ENCODE measurements at places on chromosomes 7 and 10.

DNA sequence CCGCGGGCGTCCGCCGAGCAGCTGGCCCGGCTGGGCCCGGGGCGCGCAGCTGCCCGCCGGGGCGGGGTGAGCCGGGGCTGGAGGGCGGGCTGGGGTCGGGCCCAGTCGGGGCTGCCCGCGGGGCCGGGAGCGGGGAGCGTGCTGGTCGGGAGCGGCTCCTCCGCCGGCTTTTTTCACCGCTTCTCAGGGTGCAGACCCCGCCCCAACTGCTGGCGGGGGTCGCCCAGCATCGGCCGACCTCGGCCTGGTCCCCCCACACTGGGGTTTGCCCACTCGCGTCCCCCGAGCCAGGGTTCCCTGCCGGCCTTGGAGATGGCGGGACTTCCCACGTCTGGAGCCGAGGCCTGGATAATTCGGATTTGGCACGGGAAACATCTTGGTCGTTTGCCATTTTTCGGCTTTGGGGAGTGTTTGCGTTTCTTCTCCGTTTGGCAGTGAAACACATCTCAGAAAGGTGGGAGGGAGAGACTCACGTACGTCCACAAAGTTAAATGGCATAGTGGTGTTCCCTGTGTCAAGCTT, 432 bp downstream of the TMEM248 start:
- H3K27ac ChIP-seq = peak overlapping the region; percentile 98
- peaks cover 39% of the 10 kb centered on the region for H3K4me1 ChIP-seq
- H3K36me3 ChIP-seq = peaks cover 16% of the 10 kb centered on the region
- H3K4me3 ChIP-seq = peak overlapping the region; percentile 96
- DNase-seq = peak; percentile 25

GRCh38 chr10:16258291-16259040, 178.3 kb upstream of the PTER start:
- H3K27ac ChIP-seq = no peak overlapping the region
- H3K36me3 ChIP-seq = no peaks in the 10 kb centered on the region

GRCh38 chr10:57992321-57993077, 275.2 kb downstream of the IPMK start:
- H3K4me1 ChIP-seq = no peaks in the 10 kb centered on the region
- H3K36me3 ChIP-seq = no peaks in the 10 kb centered on the region
- no peak overlapping the region for H3K27ac ChIP-seq

DNA sequence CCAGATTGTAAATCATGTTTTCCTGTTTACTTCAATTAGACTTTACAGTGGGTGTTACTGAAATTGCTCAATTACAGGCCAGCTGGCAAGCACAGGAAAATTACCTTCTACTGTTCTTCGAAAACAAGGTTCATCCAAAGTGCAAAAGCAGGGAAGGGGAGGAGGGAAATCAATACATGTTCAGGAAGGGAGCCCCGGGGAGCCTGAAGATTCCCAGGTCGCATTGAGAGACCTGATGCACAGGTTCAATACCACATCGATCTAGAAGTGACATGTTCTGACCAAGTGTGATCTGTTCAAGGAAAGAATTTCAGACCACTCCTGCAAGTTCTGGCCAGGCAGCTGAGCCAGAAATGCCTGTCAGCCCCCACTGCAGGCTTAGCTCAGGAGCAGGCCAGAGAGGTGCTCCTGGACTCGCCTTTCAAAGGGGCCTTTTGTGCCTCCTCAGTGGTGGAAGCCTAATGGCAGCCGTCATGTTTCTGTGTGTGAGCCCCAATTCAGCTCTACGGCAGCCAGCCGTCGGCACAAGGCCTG, 35.9 kb downstream of the FAM53B start:
- peaks cover 89% of the 10 kb centered on the region for H3K4me1 ChIP-seq
- no peaks in the 10 kb centered on the region for H3K27me3 ChIP-seq
- DNase-seq = no peak
- no peak overlapping the region for H3K4me3 ChIP-seq

DNA sequence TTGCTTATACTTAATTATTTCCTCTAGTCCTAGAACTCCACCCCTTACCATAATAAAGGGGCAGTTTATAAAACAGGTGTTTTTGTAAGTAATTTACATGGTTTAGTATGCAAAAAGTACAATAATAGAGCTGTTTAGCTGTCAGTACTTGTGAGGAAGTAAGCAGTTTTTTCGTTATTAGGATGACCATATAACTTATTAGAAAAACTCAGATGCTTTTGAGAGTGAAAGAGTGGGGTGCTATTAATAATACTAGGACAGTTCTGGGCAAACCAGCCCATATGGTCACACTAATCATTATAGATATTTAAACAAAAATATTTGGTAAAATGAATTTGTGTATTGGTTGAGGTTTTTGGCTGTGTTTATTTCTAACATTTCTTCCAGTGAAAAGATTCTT, 201.9 kb upstream of the KAT6B start:
- no peak overlapping the region for H3K27ac ChIP-seq
- no peak for DNase-seq
- H3K27me3 ChIP-seq = no peaks in the 10 kb centered on the region

- no peaks in the 10 kb centered on the region for H3K36me3 ChIP-seq
- H3K4me1 ChIP-seq = no peaks in the 10 kb centered on the region
- DNase-seq = no peak
- H3K27me3 ChIP-seq = no peaks in the 10 kb centered on the region
- H3K4me3 ChIP-seq = no peak overlapping the region
- H3K27ac ChIP-seq = no peak overlapping the region
These were observed 644.4 kb downstream of the GRM8 start for GRCh38 chr7:126608339-126608776.

DNA sequence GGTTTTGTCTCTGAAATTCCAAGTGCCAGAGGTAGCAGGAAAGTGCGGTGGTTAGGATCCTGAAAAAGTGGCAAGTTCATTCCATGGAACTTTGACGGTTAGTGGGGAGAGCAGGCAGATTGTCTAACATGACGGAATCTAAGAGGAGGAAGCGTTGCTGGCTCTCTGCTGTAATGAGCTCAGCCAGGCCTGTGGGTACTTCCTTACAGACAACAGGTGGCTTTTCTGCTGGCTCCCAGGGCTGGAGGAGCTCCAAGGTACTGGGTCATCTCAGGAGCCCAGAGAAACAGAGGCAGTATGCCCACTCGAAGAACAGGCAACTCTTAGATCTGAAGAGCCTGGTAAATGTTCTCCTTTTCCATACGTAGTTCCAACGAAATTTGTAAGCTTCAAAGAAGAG, 3.1 kb upstream of the AIFM2 start:
- DNase-seq = no peak
- no peak overlapping the region for H3K27ac ChIP-seq
- H3K27me3 ChIP-seq = peaks cover 28% of the 10 kb centered on the region
- no peak overlapping the region for H3K4me3 ChIP-seq
- H3K36me3 ChIP-seq = peaks cover 11% of the 10 kb centered on the region
- H3K4me1 ChIP-seq = peaks cover 20% of the 10 kb centered on the region

DNA sequence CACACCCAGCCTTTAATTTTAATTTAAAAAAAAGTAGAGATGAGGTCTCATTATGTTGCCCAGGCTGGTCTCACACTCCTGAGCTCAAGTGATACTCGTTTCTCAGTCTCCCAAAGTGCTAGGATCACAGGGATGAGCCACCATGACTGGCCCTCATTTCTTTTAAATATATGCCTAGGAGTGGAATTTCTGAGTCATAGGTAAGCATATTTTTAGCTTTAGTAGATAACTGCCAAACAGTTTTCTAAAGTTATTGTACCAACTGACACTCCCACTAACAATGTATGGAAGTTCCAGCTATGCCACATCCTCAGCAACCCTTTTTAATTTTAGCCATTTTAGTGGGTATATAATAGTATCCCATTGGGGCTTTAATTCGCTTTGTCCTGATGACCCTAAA, 13.8 kb upstream of the PPIF start:
- H3K27me3 ChIP-seq = peaks cover 16% of the 10 kb centered on the region
- no peak for DNase-seq
- peaks cover 18% of the 10 kb centered on the region for H3K4me1 ChIP-seq
- H3K4me3 ChIP-seq = no peak overlapping the region

DNA sequence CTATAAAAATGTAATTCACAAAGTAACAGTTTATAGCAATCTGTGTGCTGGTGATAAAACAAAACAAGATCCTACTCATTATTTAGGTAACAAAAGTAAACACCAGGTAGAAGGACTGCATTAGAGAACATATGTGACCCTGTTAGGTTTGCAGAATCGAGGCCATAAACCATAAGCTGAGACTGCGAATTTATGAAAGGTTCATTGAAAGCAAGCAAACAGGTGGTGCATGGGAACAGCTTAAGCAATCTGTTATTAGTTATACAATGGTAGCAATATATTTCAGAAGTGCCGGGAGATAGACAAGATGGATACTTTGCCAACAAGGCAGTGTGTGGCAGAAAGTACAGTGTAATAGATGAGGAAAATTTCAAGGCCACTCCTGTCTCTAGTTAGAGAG, 23.5 kb upstream of the FAM133B start:
- H3K4me3 ChIP-seq = no peak overlapping the region
- H3K27ac ChIP-seq = peak overlapping the region; percentile 0
- H3K27me3 ChIP-seq = no peaks in the 10 kb centered on the region
- H3K36me3 ChIP-seq = peaks cover 64% of the 10 kb centered on the region
- no peak for DNase-seq

GRCh38 chr10:14758994-14759664, 15.6 kb downstream of the FAM107B start:
- H3K36me3 ChIP-seq = no peaks in the 10 kb centered on the region
- peaks cover 7% of the 10 kb centered on the region for H3K4me1 ChIP-seq
- H3K27ac ChIP-seq = no peak overlapping the region

GRCh38 chr7:31102973-31103850, 51.1 kb downstream of the ADCYAP1R1 start:
- H3K36me3 ChIP-seq = no peaks in the 10 kb centered on the region
- no peaks in the 10 kb centered on the region for H3K4me1 ChIP-seq
- no peak for DNase-seq
- H3K27me3 ChIP-seq = peaks cover 5% of the 10 kb centered on the region

DNA sequence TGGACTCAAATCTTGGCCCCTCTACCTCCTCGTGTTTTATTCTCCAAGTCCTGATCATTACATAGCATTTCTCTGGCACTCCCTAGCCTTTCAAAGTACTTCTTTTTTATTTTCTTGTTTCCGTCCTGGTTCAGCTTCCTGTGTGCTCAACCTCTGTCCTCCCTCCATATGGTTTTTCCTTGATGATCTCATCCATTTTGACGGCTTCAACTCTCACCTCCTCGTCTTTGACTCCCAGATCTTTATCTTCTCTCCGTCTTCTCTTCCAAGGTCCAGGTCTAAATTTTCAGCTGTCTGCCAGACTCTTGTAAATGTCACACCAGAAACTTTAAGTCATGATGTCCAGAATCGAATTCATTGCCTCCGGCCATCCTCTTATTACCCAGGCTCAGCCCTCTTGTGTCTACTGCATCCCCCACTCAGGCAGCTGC, 23.3 kb upstream of the GFRA1 start:
- DNase-seq = no peak
- H3K27ac ChIP-seq = no peak overlapping the region
- no peaks in the 10 kb centered on the region for H3K36me3 ChIP-seq

DNA sequence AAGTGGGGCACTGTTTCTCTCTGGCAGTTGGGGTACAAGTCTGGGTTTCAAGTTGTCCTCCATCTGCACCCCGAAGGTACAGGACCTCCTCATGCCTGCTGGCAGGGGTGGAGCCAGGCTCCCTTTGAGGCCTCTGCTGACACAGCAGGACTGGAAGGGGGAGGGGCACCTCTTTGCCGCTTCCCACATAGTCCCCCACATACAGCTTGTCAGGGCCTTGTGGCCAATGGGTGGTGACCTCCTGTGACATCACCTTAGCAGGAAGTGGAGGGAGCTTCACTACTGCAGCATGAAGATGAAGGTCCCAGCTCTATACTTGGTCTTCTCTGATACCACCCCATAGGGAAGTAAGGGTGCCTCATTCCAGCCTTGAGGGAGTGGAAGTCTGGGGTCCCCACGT, 167.8 kb downstream of the RAMP3 start:
- peaks cover 8% of the 10 kb centered on the region for H3K27me3 ChIP-seq
- no peak overlapping the region for H3K4me3 ChIP-seq
- H3K27ac ChIP-seq = no peak overlapping the region
- DNase-seq = no peak

Data from activated naive CD4-positive, alpha-beta T cell treated with anti-CD3 and anti-CD28 coated beads, Interleukin-2, amount 10 ng/mL, durations not matched to agents 7 days and 5 days (primary cell).